ENCODE measurements at places on chromosomes 6 and 20.

GRCh38 chr6:129638055-129638684, 71.8 kb downstream of the ARHGAP18 start:
- no peak for DNase-seq

DNA sequence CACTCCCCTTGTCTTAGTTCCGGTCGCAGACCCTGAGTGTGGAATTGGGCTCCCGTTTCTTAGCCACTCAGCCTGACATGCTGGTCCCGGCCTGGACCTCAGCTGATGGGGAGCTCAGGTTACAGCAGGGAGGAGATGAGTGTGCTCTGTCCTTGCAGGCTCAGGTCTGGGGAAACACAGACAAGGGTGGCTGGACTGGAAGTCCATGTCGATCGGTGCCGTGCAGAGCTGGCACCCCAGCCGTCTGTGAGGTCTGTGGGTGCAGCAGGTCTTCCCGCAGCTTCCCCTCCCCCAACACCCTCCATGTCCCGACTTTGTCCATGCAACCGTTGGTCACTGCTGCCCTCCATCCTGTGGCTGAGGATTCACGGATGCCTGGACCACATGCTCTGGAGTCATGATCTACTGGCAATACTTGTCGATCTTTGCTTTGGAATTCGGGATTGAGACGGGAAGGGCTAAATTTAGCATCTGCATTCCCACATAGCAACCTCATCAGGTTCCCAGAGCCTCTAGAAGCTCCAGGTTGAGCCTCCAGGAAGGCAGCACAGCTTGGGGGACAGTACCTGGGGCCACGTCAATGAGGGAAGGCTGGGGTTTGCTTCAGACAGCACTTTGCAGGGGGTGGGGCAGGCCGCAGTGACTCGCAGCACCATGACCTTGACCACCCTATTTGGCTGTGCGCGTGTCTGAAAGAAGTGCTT, 118.8 kb downstream of the PSMB1 start:
- no peak for DNase-seq

DNA sequence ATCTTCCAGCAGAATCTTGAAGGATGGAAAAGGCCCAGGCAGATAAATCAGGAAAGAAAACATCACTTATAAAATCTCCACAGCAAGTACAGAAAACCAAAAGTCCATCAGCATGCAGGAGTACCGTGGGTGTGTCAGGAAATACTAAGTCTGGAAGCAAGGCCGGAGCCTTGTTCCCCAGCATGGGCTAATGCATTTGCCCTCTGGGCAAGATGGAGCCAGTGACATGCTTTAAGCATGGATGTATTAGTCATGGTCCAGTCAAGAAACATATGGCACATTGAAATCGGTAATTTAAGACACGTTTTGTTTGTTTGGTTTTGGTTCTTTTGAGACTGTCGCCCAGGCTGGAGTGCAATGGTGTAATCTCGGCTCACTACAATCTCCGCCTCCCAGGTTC, 506.0 kb upstream of the JARID2 start:
- DNase-seq, result no peak

- no peak for DNase-seq
Measured at GRCh38 chr6:109102762-109103161, 7.5 kb downstream of the CEP57L1 start.

DNA sequence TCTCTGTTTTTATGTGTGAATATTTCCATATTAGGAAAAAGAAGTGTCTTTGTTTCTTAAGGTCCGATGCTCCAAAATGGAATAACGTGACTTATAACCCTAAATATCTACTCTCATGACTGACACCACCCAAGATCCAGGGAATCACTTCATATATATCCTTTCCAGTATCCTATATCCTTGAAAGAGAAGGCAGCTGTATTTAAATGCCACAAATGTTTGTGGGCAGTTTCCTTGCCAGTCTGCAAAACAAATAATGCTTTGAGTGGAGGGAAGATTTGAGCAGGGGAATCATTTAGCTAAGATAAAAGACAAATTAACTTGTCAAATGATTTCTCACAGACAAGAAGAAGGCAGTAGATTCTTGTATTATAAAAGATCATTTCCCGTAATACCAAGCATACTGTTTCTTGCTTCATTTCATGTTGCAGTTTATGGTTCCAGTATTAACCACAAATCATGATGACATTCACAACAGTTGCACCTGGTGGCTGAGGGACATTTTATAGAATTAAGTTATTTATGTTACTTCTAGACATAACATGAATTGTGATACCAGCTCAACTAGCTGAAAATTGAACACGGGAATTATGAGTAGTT, 30.0 kb upstream of the FABP7 start:
- DNase-seq, result no peak

GRCh38 chr20:62879275-62880146, 17.9 kb upstream of the TCFL5 start:
- DNase-seq, result no peak

GRCh38 chr6:132892929-132893771, 78.8 kb downstream of the RPS12 start:
- no peak for DNase-seq

Measured in KG1 (cell line).